ENCODE measurements at places on chromosomes 4 and X.

DNA sequence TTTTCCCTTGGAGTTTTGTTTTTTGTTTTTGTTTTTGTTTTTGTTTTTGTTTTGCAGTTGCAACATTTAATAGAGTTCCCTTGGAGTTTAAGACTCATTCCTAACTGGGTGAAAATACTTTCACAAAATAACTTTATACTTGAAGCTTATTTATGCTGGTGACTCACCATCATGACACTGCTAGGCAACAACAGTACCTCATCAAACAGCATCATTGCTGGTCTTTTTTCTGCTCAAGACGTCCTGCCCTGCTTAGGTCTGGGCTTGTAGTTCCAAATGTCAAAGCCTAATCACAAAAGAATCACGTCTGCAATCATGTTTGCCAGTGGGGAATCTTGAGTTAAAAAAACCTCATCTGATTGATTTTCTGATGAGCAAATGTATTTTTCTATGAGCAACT is 105.7 kb upstream of the PRPS2 start:
- no peak for DNase-seq

- DNase-seq = no peak
These were observed 246.8 kb upstream of the NWD2 start for GRCh38 chr4:36997727-36998126.

DNA sequence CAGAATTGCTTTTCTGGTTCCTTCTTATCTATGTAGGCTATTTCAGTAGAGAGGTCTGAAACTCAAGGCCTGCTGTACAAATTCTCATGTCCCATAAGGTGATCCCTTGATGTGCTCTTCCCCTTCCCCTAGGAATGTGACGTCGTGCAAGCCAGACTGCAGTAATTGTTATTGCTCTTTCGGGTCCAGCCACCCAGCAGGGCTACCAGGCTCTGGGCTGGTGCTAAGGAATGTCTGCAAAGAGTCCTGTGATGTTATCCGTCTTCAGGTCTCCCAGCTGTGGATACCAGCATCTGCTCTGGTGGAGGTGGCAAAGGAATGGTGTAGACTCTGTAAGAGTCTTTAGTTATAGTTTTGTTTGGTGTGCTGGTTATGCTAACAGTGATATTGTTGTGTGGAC is 378.7 kb downstream of the C4orf33 start:
- no peak for DNase-seq

DNA sequence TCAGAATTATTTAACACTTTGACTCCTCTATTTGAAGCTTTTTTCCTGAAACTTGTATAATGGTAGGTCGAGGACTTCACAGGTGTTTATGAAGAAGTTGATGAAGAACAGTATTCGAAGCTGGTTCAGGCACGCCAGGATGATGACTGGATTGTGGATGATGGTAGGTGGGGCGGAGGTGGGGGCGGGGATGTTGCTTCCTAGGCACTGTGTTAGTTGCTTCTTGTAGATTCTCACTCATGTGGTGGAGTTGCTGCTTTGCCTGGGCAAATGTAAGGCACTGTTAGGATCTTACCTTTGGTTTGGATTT is 9.4 kb downstream of the POLA1 start:
- DNase-seq = no peak

DNA sequence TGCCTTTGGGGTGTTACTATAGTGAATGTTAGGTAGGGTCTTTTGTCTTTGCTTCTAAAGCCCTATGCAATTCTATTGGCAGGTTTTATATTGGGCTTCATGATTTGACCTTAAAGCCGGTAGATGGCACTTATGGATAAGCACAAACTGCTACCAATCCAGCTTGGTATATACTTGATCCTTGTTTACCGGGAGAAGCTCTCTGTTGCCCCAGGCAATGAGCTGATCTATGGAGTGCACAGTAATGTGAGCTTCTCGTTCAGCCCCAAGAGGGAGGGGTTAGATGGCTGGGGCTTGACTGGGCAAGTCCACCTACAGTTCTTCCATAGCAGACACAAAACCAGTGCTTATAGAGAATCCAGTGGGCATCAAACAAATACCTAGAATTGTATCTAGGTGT is 287.2 kb upstream of the CT83 start:
- no peak for DNase-seq

DNA sequence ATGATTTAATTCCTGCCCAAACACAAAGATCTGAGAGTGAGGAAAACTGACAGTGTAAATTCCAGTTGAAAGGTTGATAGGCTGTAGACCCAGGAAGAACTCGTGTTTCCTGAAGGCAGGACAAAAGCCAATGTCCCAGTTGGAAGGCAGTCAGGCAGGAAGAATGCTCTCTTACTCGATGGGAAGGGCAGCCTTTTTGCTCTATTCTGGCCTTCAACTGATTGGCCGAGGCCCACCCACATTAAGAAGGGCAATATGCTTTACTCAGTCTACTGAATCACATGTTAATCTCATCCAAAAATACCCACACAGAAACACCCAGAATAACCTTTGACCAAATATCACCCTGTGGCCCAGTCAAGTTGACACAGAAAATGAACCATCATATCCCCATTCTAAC is 45.3 kb upstream of the SOD3 start:
- DNase-seq = no peak

DNA sequence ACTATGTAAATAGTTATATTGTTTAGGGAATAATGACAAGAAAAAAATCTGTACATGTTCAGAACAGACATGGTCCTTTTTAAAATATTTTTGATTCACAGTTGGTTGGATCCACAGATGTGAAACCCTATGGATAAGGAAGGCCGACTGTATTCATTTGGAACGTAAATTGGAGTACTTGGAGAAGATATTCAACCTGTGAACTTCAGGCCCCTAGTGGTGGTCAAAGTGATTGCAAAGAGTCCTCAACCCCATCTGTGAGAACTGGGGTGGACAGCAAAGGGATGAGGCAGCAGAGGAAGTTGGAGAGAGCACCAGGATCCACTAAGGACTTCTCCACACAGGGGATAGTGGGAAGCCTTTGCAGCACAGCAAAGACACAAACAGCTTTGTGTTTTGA is 6.2 kb upstream of the CXCL13 start:
- no peak for DNase-seq

GRCh38 chrX:150968862-150969720 is 14.0 kb upstream of the HMGB3 start:
- DNase-seq = no peak

DNA sequence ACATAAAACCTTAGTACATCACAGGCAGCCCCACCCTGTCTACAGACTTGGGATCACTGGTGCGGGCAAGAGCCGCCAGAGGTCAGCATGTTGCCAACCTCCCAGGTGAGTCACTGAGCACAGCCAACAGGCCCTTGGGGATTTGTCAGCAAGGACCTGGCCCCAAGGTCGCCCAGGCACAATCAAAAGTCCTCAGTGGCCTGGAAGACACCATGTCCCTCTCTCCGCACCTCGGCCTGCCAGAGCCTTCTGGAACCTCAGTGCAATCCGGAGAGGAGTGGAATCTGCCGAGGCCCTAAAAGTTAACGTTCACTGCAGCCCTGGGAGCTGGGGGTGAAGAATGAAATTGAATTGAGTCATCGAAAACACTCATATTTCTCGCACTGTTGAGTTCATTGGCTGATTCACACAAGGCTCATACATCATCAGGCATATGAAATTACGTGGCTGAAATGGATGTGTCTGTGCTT is 74.3 kb downstream of the WFS1 start:
- DNase-seq = no peak

DNA sequence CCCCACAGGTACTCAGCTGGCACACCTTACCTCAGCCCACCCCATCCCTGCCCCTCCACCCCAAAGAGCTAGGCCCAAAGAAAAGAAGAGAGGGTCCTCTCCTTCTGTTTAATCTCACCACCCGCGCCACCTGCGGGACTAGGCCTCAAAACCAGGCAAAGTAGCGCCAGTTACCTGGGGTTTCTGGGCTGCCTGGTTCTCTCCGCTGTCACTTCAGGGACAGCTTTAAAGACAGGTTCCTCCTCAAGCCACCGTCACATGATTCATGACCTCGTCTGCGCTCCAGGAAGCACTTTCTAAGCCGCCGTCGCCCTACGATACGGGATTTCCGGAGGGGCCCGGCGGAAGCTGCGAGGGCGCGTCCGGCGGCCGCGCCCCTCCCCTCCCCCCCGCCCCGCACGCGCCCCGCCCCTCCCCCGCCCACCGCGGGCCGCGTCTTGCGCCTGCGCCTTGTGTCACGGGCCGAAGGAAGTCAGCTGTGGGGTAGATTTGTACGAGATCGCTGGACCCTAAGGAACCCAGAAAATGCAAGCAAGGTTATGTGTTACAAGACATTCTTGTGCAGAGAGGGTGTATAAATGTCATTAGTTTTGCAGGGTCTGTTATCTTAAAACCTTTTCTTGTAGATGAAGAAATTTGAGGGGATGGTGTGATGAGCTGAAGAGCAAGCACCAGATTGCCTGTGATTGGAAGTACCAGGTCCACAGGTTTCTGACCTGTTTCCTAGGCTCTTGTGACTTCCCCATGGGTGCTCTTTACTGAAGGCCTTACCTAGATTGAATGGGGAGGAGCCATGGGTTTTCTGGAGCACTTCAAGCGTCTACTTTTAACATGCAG is at the start of gene LAMTOR3:
Gene LAMTOR3, minus strand, starts transcription at position 267 of the 837 bp plus-strand sequence. CDS start 464 bp downstream, outside the sequence.
- peak; percentile 74 for DNase-seq
